ENCODE measurements at places on chromosomes 5 and 9.

DNA sequence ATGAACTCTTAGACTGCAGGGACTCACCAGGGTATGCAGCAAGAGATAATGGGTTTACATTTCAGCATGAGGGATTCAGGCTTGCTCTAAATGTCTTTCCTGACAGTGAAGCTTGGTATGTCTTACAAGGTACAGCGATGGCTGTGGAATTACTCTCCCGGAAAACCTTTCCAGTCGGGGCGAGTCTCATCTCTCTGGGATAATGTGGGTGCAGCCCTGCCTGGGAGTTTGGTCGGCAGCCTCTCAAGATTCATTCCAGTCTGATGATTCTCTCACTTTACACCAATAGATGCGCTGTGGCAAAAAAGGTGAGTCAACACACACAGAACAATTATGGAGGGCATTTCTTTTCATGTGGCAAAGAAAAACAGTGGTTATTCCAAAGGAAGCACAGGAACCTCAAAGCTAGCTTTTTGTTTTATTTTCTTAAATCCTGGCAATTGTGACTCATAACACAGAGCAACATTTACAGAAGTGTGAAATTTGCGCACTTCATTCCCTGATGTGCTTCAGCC, 190.3 kb downstream of the DCP2 start:
- no peak for DNase-seq

GRCh38 chr5:88979244-88979643, 96.3 kb upstream of the MEF2C start:
- no peak for DNase-seq

- DNase-seq, result peak; percentile 15
Measured at GRCh38 chr9:137145731-137146526, 7.0 kb downstream of the GRIN1 start.

- no peak for DNase-seq
Measured at GRCh38 chr5:139908749-139909148, 113.1 kb downstream of the PSD2 start.

DNA sequence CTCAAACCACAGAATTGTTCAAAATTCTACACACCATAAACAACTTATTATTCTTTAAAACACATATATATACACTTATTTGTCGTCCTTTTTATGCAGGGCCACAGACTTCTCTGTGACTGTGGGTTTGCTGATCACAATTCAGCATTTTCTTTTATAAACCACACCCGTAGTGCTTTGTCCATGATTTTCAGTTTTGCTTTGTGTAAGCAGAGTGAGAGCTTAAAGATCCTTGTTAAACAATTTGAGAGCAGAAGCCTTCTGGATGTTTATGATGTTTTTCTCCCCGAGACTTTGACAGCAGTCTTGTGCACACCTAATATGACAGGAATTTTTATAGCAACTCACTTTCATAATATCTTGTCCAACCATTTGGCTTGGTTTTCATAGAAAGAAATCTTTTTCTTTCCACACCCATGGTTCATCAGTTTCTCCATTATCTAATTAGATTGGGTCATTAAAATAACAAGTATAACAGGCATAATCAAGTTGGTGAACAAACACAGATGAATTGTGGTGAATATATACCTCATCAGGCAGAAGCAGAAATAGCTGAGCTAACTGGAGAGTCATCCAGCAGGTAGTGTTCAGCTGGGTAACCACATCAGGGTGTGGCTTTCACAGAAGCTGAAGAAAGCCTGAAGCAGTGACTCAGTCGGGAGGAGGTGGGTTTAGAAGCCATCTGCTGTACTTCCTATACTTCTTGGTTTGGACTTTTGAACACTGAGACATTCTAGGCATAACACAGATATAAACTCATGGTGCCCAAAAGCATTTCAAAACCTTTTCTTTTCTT, 232.8 kb downstream of the DOCK8 start:
- no peak for DNase-seq
